Frontal cortex (tissue), 4 donors: ENCODE measurements at places on chromosomes 4 and X. TPM values are rescaled to one million over a fixed set of nuclear protein-coding genes. Genes with fewer than 3 reads are reported as not detected.

- no peak for DNase-seq
These were observed 120.1 kb downstream of the PTTG2 start for GRCh38 chr4:38080061-38080974.

Gene GPR50
- total RNA-seq: not detected

GRCh38 chr4:165763640-165764039, 109.4 kb upstream of the TLL1 start:
- DNase-seq: no peak

DNA sequence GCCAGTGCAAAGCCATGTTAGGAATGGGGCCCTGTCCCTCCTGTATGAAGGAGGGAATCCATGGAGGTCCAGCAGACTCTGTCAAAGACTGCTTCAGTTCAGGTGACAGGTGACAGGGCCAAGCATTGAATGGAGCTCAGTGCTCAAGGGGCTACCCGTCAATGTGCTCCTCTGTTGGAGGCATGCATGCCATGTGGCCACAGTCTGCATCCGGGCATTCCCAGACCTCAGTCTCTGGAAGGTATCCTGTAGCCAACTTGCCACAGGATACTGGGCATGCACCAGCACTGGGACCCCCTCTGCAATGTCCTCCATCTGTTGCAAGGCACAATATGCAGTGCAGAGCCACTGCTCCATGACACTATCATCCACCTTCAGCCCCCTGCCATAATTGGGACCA, 136.1 kb upstream of the GATB start:
- DNase-seq: no peak

Gene IL1RAPL2
- total RNA-seq: 8.2 TPM

- no peak for DNase-seq
These were observed 568.5 kb downstream of the IQCM start for GRCh38 chr4:149247164-149247563.

Gene TRIM75
- total RNA-seq: not detected

DNA sequence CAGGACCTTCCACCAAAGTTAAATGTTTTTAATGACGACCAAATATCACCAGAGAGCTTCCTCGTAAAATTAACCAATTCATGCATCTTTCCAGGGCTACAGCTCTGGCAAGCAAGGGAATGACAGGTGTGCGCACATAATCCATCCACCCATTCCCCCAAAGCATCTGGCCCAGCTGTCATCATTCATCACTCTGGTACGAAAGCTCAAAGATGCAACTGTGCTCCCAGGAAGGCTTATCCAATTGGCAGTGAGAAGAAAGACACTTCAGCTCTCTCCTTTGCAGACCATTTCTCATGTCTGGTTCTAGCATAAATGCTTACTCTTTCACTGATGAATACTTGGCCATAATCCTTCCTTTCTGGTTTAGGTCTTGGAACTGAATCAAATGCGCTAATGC, 139.2 kb downstream of the NSUN7 start:
- no peak for DNase-seq

- DNase-seq: no peak
These were observed 44.6 kb upstream of the LINC00632 start for GRCh38 chrX:140664939-140665338.

Gene FRAS1
- total RNA-seq: 13.0 TPM

- DNase-seq: no peak
These were observed 67.4 kb downstream of the MANBA start for GRCh38 chr4:102693262-102693850.

DNA sequence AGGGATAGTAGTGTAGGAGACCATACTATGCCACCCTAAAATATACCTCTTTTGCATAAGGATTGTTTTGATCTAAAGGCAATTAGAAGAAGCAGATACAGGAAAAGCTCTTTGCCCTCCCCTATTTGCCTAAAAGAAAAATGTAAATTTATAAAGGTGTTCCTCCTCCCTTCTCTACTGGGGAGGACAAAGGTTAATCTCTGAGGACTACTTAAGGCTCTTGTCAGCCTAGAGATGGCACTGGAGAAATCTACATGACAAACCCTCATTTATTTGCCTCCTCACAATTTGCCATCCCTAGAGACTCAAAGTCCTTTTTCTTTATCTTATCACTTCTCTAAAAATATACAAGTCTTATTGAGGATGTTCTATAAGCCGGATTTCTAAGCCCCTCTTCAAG, 1021.8 kb downstream of the STPG2 start:
- DNase-seq: no peak

Gene PPP1R2C
- not detected for total RNA-seq

Gene CYSLTR1
- total RNA-seq: 1.2 TPM

DNA sequence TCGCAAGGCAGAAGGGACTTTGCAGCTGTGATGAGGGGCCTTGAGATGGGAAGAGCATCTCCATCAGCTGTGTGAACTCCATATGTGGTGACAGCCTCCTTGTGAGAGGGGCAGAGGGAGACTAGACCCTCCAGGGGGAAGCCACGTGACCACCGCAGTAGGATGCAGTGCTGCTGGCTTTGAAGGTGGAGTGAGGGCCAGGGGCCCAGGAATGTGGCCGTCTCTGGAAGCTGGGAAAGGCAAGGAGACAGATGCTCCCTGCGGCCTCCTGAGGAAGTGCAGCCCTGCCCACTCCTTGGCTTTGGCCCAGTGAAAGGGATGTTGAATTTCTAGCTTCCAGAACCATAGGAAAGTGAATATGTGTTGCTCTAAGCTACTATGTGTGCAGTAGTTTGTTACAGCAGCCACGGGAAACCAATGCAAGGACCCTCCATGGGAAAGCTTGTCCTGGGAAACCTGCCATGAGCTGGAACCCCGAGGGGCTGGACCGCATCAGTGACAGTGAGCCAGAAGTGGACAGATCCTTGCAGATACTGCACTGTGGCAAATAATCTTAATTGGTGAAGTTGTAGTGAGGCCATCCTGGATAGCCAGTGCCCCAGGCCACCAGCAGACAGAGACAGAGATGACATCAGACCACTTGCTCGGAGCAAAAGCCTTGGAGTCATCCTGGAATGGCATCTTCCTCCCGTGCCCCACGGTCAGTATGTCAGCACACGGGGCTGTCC, 35.4 kb upstream of the SORCS2 start:
- peak; percentile 46 for DNase-seq

DNA sequence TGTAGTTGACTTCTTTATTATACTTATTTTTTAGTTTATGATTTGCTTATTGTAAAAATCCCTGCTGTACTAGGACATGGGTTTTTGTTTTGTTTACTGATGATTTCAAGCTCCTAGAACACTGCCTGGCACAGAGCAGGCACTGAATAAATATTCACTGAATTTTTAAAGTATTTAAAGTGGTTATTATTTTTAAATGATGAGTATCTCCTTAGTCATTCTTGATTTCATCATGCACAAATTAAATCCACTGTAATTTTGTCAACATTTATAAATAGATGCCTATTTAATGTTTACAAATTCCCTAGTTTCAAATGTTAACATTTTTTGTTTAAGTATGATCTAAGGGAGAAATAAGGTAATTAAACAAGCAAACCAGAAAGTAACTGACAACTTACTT, 367.9 kb upstream of the SLIT2 start:
- no peak for DNase-seq

DNA sequence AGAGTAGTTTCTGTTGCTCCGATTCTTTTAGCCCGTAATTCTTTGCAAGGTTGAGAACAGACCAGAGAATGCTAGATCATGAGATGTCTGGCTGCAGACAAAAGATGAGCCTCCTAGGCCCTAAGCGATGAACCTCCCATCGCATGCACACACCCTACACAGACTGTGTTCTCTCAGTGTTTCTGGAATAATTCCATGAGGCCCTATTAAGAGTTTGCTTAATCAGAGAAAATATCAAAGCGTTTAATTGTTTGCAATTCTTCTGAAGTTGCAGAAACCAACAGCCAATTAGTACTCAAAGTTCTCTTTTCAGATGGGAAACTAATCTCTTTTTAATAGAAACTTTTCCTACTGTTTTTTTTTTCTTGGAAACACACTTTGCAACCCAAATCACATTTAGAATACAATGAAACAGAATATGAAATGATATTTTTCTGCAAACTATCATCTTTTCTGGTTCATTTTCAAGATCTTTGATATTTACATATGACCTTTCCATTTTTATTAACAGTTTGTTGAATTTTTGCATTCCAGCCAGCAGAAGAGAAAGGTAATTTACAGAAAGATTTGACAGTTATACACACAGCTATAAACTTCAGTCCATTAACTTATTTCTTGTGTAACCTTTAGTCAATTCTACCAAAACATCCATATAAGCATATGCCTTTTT, 1525.6 kb downstream of the ARAP2 start:
- no peak for DNase-seq

DNA sequence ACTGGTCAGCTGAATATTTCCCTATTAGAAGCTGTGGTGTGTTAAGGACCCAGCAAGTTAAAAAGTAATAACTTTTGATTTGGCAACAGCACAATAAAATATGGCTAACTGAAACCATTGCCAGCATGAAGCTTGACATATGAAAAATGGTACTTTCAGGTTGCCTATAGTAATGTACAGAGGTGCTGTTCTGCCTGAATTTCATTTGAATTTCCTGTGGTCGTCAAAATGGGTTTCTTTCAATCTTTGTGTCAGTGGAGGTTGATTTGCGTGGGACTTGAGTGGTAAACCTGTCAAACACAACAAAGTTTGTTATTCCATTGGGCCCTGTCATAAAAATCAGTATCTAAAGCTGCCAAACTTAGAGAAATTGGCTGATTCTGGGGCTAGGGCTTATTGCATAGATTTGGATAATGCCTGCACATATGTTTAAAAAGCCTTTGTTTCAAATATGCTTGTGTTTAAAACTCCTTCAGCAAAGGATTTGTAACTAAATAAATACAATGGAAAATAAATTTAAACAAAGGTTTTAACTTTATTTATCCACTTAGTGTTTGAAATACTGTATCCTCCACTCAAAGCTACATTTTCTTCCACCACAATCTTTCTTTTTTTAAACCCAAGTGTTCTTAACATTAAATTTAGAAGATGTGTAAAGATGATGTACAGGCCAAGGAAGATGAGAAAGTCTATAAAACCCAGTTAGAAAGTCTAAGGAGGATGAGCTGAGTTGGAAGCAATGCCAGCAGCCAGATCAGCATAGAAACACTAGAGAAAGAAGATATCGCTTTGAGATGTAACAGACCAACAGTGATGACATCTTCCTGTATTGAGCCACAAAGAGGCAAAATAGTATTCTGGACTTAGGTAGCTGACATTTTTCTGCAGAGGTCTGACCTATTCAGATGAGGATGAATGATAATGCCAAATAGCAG, 134.8 kb upstream of the GIMD1 start:
- DNase-seq: no peak

GRCh38 chrX:12240491-12240890, 102.2 kb downstream of the FRMPD4 start:
- DNase-seq: no peak

Gene ADRA2C
- 3.7 TPM for total RNA-seq

DNA sequence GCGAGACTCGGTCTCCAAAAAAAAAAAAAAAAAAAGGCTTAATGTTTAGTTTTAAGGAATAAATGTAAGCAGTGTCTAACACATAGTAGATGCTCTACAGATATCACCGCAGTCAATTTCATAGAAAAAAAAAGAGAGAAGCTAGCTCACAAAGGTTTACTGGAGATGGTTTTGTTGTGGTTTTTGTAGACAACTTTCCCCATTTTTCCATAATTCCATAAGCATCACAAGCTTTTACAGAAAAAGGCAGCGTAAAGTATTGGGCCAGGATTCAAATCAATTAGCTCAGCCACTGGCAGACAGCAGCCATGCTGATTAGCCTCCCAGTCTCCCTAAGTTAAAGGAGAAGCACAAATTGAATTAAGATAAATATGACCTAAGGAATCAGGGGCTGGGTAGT, 1.5 kb downstream of the GRSF1 start:
- DNase-seq: no peak

- no peak for DNase-seq
These were observed 21.8 kb downstream of the SPANXC start for GRCh38 chrX:141220342-141221008.

GRCh38 chrX:29530501-29530900, 684.9 kb upstream of the MAGEB2 start:
- DNase-seq: no peak

DNA sequence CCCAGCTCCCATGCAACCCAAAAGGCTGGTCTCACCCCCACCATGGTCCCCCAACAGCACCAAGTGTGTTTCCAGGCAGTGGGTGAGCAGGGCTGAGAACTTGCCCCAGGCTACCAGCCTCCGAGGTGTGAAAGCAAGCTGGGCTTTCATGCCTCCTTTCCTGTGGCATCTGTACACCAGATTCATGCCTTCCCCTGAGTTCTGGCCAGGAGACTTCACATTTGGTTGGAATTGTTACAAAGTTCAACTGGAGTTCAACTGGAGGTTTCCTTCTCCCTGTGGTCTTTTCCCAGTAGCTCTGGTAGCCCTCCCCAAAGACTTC, 77.6 kb upstream of the RAB40AL start:
- no peak for DNase-seq

- DNase-seq: no peak
These were observed 749.5 kb upstream of the PCDH7 start for GRCh38 chr4:29970626-29971025.

DNA sequence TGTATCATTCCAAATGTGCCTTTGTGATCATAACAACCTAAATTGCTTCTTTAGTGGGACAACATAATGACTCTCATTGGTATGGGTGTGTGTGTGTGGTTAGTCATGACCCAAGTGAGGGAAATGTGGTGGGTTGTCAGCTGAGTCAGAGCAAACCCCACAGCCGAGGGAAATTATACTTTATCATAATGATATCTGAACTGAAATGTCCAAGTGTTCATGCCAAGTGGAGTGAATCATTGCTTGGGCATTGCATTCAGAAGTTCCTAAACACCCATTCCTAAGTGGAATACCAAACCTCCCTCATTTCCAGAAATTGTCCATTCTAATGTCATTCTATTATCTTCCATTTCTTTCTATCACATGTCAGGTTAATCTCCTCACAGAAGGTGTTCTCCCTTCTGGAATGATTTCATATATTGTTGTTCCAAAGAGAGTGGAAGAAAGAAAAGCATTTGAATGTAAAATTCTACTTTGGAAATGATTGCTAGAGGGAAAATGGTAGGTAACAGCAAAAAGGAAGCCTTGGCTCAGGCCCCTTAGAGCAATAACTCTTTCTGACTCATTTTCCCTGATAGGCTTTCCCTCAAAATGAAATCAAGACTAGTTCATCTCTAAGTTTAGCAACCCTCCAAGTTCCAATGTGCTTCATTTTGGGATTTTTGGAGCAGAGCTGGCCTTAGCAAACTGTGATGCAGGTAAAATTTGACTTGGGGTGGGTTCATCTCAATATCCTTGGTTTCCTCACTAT, 230.7 kb upstream of the KCNIP4 start:
- no peak for DNase-seq

Gene CMC4
- total RNA-seq: 3.3 TPM

Gene FGFR3
- 6.9 TPM for total RNA-seq
